ENCODE measurements at places on chromosomes 12 and 14.
A peak's percentile ranks its signal among the peaks of the same experiment; 100 is the strongest.

DNA sequence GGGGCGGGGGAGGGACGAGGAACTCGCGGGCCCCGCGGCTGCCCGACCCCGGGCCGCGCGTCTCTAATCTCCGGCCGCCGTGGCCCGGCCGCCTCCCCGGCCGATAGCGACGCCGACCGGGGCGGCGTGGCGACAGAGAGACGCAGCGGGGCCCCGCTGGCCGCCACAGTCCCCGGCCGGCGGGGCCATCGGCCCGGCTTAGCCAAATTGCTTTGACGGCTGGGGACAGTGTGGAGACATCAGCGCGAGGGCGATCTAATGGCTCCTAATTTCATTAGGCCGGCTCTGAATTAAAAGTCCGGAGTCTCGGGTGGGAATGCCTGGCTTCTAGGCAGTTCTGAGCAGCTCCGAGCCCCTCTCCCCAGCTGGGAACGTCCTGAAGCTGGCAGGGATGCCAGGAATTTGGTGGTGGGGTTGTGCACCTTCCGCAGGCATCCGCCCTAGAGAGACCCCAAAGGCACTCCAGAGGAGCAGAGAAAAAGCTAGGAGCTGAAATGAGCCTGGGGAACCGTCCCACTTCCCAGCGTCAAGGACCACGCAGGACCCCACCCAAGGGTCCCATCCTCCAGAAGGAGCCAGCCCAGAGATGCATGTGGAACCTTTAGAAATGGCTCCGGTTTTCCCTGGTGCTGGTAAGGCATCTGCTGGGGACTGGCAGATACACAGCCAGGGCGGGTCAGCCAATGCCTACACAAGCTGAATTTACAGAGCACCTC lies 9.6 kb downstream of the TBX5 start:
- DNase-seq, result no peak

DNA sequence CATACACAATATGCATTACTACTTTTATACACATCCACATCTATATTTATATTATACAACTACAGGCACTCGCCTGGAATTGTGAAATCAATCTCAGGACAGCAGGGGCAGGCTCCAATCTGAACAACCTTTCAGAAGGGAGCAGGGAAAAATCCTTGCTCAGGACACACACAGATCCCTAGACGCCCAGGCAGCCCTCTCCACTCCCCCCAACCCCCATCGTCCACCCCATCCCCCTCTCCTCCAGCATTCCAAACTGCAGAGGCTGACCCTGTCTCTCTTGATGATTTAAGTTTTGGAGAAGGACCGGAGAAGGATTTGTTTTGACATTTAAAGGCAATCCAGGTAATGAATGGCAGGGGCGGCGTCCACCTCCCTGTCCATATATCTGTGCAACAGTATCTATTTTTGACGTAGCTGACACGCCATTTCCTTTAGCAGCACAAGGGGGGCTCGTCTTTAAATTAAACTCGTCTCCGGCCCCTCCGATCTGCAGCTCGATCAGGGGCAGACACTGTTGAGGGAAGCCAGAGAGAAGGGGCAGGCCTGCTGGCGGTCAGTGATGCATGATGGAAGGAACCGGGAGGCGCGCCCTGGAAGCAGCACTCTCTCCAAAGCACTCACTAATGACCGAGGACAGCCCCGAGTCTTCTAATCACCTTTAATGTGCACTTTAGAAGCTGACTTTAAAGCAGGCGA lies 95.0 kb upstream of the TBX5 start:
- no peak for DNase-seq

- DNase-seq, result no peak
Observed at GRCh38 chr12:128798571-128799341, 25.0 kb downstream of the SLC15A4 start.

- no peak for DNase-seq
Observed at GRCh38 chr14:104145826-104146601, 7.6 kb downstream of the KIF26A start.

DNA sequence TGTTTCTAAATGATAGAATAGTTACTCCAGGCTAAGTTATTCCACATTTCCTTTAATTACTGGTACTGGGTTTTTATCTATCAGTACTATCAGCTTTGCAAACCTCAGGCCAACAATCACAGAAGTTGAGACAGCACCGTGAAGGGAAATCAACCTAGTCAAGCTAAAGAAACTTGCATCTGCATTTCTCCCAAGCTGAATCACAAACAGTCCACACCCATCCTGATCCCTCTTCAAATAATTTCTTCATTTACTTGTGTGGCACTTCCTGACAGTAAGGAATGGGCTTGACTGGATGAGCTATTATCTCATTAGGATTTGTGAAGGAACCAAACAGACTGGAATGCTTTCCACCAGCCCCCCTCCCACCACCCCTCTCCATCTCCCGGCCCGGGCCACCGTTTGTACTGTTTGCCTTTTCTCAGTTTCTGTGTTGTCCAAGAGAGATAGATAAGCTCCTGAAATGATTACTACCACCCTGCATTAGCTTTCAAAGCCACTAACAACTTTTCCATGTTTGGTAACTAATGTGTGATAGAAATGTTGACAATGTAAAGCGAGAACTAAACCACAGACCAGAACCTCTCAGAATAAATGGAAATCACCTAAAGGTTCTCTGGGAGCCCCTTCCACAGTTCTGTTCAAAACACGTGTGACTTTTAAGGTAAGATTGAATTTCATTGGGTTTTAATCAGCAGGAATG lies 236.3 kb downstream of the SLC25A21 start:
- no peak for DNase-seq

- DNase-seq, result no peak
Observed at GRCh38 chr14:64324461-64324860, 30.3 kb upstream of the ESR2 start.

DNA sequence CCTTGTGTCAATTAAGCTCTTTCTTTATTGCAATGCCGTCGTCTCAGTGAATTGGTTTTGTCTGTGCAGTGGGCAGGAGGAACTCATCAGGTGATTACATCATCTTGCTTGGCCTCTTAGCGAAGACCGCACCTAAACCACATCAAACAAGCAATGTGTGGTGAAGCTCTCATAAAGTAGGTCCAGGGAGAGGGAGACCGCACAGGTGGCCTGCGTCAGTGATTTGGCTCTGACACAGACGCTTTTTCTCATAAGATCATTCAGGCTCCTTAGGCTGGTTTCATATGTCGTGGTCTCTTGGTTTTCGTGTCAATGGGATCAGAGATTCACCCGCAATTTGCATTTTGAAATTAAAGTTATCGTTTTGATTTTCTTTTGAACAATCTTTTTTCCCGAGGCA lies 6.7 kb upstream of the TESC start:
- DNase-seq, result no peak

DNA sequence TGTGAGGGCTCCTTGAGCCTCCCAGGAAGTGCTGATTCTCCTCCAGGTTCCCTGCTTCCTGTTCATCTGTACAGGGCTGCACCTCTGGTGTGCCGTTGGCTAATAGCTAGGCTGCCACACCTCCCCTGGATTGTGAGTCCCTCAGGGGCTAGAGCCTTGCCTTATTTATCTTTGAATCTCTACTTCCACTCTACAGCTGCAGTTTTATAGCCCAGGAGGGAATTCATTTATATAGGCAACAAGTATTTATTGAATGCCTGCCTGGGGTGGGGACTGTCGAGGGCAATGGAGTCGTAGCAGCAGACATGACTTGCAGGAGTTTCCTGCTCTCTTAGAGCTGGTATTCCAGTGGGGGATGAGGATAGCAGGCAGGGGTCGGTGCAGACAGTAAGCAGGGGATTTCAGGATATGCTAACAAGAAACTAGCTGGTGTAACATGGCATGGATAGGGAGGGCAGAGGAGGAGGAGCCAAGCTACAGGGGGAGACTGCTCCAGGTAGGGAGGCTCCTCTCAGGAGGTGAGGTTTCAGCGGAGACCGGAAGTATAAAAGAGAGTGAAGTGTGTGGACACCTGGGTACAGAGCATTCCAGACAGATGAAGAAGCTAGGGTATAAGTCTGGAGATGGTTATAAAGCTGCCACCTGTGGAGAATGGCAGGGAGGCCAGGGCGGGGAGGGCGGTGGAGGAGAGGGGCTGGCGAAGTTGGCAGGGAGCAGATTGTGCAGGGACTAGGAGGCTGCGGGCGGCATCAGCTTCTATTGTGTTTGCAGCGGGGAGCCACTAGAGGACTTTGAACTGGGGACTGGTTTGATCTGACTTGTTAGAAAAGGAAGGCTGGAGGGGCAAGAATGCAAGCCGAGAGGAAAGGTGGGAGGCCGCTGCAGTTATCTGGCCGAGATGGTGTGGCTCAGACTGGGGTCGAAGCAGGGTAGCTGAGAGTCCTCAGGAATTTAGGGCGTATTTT lies 17.2 kb downstream of the USP30 start:
- DNase-seq, result peak; percentile 72

DNA sequence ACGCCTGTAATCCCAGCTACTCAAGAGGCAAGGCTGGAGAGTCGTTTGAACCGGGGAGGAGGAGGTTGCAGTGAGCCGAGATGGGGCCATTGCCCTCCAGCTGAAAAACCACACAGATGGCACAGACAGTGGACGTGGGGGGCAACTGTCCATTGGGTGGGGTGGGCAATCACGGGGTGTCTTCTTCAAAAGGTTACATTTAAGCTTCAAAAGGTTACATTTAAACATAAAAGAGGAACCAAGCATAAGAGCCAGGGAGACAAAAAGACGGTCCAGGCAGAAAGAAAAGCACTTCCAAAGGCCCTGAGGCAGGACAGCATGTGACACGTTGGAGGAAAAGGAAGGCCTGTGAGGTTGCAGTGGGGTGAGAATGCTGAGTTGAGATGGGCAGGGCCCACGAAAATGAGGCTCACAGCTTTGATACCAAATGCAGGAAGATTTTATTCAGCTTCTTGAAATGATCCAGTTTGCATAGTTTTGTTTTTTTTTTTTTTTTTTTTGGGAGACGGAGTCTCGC lies 10.7 kb downstream of the SCARB1 start:
- no peak for DNase-seq

GRCh38 chr14:70698288-70698687 lies 56.6 kb downstream of the TTC9 start:
- DNase-seq, result no peak

DNA sequence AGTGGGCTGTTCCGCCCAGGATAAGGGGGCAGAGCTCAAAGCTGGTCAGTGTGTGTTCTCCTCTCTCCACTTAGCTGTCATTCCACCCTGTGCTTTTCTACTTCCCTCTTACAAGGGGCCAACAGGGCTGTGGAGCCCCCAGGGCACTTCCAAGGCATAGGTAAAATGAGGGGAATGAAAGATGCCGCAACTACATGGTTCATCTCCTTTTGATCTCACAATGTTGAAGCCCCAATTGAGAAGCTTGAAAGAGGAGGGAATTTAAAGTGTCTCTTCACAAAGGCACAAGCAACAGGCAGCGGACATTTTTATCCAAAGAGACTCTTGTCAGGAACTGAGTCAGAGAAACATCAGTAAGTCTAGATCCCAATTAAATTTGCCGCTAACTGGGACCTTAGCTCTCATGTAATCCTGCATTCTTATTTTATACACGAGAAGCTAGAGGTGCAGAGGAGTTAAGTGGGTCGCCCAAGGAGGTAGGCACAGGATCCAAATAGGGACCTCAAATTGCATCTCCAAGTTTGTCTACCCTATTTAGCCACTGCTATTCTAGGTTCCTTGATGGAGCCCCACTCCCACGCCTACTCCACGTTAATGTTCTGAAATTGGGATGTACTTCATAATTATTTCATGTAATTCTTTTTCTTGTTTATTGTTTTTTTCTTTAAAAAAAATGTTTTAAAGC lies 20.1 kb downstream of the TRIM9 start:
- DNase-seq, result no peak

DNA sequence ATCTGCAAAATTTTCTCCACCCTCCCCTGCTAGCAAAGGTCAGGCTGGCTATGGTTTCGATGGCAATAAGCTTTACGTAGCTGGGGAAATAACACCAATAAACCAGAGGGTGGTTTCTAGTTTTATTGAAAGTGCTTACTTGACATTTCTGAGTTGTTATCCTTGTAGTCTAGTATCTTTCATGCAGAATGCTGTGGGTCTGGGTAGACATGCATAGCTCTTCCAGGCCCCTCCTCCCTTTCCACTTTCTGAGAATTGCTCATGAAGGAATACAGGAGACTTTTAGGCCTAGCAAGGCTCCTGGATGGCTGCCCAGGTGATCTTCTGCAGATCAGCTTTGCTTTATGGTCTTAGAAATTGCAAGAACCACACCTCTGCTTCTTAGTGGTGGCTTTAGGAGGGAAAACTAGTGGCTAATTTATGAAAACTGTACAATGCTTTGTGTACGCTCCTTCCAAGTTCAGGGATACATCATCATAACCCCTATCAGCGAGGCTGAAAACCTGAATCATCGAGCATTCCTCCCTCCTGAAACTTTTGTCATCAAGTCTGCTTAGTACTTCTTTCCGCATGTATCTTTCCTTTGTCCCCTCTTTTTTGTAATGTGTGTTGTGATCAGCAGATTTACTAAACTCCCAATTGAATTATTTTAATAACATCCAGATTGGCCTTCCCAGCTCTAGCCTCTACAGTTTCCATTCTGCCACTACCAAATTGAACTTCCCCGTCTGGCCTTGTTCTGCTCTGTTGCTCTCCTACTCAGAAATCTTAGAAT lies 473.0 kb downstream of the RAD51B start:
- no peak for DNase-seq

- no peak for DNase-seq
Observed at GRCh38 chr14:65972346-65972870, 513.8 kb upstream of the CCDC196 start.

DNA sequence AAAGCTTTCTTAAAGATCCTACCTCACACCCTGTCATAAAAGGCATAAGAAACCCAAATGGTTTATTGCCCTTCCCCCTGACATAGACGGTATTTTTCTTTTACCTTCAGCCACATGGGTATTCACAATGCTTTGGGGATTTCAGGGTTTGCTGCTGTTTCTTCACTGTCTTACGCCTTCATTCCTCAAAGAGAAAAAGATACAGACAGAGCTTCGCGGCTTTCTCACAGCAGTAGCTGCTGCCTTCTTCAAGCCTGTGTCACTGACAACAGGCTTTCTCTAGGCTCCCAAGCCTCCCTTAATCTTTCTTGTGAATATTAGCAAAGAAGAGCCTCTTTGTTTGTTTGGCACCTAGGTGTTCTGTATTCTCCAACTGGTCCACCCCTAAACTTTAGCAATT lies 197.4 kb upstream of the ARID2 start:
- DNase-seq, result no peak

GRCh38 chr12:25256005-25256404 lies 5.3 kb upstream of the KRAS start:
- DNase-seq, result no peak

DNA sequence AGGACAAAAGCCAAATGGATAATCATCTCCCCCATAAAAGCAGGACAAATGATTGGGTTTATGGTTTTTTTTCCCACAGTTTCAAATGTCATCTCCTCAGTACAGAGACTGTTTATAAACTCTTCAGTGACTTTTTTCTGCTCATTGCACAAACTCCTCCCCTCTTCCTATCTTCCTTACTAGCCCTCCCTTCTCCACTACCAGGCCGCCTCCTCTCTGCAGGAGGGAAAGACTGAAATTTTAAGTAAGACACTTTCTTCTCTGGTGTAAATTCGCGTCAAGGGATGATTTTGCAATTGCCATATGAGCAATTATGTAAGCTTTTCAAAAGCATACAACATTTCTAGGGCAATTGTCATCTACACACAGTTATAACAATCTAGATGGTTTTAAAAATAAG lies 37.0 kb downstream of the BTG1 start:
- peak; percentile 44 for DNase-seq

GRCh38 chr14:68094158-68094557 lies 274.6 kb downstream of the RAD51B start:
- DNase-seq, result no peak
